ENCODE measurements at places on chromosomes 12 and 14.

DNA sequence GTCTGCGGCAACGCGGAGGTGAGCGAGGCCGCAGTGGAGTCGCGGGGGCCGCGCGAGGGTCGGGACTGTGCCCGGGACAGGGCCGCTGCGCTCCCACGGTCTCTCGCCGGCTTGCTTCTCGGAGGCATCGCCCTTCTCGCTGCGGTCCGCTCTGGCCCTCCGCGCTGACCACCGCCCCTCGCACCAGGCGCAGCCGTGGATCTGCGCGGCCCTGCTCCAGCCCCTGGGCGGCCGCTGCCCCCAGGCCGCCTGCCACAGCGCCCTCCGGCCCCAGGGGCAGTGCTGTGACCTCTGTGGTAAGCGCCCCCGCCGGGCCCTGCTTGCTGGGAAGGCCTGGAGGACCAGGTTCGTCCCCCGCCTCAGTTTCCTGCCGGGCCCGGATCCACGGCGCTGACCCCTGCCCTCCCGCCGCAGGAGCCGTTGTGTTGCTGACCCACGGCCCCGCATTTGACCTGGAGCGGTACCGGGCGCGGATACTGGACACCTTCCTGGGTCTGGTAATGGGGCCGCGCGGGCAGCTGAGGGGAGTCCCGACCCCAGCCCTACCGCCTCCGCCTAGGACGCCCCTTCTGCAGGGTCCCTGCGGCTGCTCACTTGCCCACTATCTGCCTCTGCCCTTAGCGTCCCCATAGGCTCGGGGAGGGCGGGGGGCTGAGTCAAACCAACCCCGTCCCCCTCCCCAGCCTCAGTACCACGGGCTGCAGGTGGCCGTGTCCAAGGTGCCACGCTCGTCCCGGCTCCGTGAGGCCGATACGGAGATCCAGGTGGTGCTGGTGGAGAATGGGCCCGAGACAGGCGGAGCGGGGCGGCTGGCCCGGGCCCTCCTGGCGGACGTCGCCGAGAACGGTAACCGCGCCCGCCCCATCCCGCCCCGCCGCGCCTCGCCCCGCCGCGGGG, 7.0 kb downstream of the AMN start:
- DNase-seq, result no peak

- no peak for DNase-seq
These were observed 27.1 kb upstream of the TCL1A start for GRCh38 chr14:95741038-95741490.

- DNase-seq, result no peak
These were observed 13.3 kb downstream of the CNIH1 start for GRCh38 chr14:54427871-54428270.

GRCh38 chr12:93676408-93677194, 574 bp upstream of the CRADD start:
- DNase-seq, result no peak

GRCh38 chr14:59087711-59088110, 100.8 kb upstream of the DAAM1 start:
- DNase-seq, result no peak

DNA sequence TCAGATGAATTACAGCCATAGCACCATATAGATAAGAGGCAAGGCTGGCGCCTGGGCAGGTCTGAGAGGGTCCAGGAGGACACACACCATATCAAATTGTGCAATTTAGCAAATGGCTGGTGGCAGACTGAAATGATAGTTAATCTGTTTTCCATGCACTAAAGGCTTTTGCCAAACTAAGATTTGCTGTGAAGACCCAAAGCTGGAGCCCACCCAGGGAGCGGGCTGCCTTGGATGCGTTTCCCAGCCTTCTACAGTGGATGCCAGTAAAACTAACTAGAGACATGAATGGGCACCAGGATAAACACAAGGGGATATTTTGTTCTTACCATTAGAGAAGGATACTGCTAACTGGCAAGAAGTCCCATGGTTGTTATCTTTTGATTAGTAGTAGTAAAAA, 475.1 kb downstream of the DPF3 start:
- no peak for DNase-seq

DNA sequence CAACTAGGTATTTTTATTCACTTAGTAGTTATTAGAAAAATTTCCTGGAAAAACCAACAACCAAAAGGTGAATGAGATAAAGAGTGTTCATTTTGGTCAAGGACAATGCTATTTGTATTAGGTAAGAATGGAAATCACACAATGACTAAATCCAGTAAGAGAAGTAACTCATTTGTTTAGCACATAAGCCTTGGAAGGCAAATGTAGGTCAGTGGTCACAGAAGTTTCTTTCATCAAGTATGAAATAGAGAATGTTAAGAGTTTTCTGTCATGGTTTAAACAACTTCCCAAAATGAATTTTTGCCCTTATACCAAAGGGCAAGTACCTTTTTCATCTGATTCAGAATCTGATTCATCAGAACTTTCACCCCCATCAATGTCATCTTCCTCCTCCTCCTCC, 101.7 kb downstream of the KIF21A start:
- no peak for DNase-seq

DNA sequence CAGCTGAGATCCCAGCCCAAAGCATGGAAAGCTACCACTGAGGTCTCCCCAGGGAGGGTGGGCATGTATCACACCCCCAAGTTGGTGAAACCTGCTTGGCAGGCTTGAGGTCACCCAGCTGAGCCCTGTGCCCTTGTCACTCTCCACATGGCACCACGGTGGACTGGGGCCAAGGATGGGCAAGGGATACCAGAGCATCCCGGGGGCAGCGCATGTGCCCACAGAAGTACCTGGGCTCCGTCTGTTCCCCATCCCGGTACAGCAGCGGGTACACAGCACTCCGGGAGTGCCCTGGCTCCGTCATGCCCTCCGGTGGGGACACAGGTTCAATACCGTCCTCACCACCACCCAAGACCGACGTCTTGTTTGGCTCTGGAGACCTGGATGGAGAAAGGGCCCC, 38.0 kb downstream of the RFLNA start:
- DNase-seq, result no peak

DNA sequence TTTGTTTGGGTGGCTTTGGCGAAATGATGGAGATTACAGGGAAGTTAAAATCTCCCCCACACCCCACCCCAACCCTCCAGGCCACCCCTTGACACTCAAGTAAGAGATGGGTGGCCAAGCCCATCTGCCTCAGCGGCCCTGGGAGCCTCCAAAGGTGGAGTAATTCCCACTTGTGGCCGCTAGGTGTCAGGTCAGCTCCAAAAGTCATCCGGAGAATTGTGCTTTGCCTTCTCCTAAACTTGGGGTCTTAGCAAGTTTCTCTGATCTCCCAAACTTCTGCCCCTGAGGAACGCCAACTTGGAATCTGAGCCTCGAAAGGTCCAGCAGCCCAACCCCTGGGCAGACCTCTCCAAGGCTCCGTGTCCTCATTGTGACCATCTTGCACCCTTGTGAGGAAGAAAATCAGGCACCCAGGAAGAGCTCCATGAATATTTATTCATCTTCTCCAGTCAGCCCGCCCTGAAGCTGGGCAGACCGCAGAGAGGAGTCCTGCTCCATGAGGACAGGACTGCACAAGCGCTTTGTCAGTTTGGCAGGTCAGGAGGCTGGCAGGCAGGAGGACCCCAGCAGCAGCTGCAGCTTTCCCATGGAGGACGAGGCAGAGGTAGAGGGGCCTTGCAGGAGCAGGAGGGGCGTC, 46.7 kb downstream of the LRRC74A start:
- peak; percentile 66 for DNase-seq

GRCh38 chr12:130433411-130433810, 95.7 kb downstream of the PIWIL1 start:
- no peak for DNase-seq

DNA sequence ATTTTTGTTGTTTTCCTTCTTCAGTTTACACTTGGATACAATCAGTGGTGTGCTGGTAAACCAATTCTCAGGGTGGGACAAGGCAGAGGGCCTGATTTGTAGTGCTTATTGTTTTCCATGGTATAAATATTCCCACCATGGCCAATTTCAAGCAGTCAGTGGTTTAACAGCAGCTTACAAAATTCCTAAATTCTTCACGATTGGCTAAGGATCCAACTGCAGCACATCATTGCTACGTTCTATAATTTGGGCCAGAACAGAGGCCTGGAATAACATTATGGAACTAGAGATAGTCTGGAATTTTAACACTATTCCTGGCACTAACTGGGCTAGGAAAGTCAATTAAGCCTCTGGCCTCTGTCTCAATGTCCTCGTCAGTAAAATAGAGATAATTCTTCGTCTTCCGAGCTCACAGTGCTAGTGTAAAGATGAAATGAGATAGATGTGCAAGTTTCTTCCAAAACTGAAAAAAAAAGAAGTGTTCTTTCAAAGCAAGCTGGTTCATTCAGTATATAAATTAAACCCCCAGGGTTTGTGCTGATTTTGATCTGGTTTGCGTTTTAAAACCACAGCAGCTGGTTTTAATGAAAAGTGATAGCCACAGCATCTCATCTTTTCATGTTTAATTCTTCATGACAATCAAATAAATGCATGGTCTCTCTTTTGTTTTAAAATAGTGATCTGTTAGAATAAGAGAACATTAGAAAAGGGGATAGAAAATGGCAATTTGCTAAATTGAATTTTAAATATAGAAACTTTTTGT, 104.1 kb downstream of the EPS8 start:
- no peak for DNase-seq

GRCh38 chr14:74608959-74609611, 3.0 kb downstream of the LTBP2 start:
- DNase-seq, result peak; percentile 85

DNA sequence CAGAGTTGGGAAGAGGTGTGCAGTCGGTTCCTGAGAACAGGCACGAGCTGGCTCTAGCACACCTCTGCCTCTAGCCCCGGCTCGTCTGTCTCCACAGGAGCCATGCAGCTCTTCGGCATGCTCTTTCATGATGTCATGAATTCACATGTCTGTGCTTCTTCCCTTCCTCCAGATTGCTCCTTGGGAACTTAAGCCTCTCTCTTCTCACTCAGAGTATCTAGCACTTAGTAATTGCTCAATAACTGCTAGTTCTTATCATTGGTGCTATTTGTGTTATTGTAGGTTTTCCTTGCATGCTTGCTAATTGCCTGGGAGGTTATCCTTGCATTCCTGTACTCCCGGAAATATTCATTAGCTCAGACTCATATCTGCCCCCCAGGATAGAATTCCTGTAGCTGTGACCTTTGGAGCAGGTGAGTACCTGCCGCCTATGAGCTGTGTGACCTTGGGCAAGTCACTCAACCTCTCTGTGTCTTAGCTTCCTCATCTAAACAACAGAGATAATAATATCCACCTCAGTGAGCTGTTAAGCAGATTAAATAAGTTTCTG, 19.5 kb downstream of the FAM181A start:
- no peak for DNase-seq

GRCh38 chr14:102556098-102556677, 36.3 kb upstream of the RCOR1 start:
- DNase-seq, result no peak

DNA sequence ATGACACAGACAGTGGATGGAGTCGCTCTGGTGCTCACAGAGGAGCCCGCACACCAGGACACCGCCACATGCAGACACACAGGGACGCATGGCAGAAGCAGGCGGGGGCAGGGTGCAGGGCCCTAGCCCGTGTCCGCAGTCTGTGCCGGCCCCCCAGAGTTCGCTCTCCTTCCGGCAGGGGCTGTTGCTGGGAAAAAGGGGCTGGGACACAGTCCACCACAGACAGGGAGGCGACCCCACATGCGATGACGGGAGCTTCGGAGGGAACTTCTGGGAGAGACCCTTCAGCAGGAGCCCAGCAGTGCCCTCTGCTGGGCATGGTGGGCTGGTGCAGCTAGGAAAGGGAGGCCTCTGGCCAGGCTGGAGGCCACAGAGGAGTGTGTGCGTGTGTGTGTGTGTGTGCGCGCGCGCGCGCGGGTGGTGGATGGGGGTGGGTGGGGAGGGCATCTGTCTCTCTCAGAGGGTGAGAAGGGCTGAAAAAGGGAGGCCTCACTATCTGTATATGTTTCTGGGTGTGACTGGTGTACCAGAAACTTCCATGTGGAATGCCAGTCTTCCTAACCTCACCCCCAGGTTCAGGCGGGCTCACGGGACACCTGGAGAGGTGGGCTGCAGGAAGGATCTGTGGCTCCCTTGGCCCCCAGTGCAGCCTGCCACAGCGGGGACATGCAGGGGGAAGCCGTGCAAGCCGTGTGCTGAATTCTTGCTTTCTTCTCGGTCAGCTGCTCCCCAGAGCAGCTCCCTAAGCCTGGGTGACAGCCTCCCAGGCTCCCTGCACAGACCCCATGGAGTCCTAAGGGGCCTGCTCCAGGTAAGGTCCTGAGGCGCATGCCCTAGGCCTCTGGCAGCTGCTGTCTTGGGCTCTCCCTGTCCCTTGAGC, 60.7 kb downstream of the PLEKHG3 start:
- DNase-seq, result peak; percentile 74

All from memory B cell (primary cell).